ENCODE measurements at places on chromosomes 2 and 18.

GRCh38 chr2:120934574-120935338 lies 199.1 kb downstream of the GLI2 start:
- DNase-seq = peak; percentile 63

- peak; percentile 59 for DNase-seq
Observed at GRCh38 chr2:163604941-163605555, 130.8 kb downstream of the FIGN start.

- DNase-seq = no peak
Observed at GRCh38 chr18:55585920-55586561, 2.0 kb downstream of the TCF4 start.

DNA sequence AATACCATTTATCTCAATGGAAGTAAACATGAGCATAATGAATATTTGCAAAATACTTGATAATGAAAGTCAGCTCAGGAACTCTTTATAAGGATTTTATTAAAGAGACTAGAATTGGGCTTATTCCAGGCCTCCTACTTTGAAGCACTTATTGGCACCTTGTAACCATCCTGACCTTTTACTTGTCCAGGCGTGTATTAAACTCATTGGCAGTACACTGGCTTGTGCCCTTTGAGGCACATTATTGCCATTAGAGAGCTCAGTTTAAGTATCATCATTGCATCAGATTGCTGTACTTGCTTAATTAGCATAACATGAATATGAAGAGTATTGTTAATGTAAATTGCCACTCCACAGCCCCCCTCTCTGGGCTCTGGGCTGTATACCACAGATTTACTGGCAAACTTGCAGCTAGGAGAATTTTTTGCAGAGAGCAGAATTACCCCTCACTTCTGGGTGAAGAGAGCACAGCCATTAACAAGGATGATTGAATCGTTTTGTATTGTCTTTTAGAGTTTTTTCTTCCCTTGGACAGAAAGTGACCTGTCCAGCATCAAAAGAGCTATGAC lies 72.5 kb downstream of the XIRP2 start:
- DNase-seq = no peak

GRCh38 chr18:61851940-61852451 lies 40.8 kb downstream of the RNF152 start:
- DNase-seq = peak; percentile 26

- DNase-seq = no peak
Observed at GRCh38 chr2:176067589-176068418, 16.0 kb downstream of the EVX2 start.

- no peak for DNase-seq
Observed at GRCh38 chr2:162824304-162824703, 14.3 kb downstream of the KCNH7 start.

- DNase-seq = no peak
Observed at GRCh38 chr2:107728586-107728985, 98.1 kb upstream of the RGPD4 start.

DNA sequence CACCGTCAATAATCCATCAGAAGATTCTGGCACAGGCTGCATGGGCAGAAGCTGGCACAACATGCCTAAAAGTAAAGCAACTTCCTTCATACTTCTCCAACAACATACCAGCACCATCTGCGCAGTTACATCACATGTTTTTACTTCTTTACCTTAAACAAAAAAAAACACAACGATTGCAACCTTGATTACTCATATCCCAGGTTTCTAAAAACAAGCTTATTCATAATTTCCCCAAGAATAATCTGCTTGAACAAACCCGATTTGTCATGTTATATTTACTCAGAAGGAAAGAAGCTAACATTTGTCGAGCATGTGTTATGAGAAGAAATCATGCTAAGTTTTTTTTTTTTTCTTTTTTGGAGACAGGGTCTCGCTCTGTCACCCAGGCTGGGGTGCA lies 54.7 kb downstream of the THADA start:
- DNase-seq = no peak

DNA sequence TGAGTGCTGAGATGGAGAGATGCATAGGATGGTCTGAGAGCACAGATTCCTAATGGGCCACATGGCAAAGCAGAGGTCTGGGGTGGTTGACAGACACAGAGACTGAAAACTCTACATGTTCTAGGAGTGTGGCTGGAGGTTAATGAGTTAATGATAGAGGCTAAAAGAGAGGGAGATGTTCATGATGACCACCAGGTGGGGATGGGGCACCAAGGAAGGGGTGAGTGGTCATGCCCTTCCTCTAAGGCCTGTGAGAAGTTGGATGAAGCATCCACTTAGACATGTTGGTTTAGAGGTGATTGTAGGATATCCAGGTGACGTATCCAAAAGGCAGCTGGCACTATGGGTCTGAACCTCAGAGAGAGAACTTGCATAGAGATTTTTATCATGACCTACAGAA lies 102.1 kb downstream of the LRP2 start:
- DNase-seq = no peak

GRCh38 chr18:8688816-8689215 lies 16.5 kb upstream of the MTCL1 start:
- DNase-seq = no peak

GRCh38 chr2:182077448-182078142 lies 91.9 kb downstream of the PPP1R1C start:
- peak; percentile 82 for DNase-seq

- no peak for DNase-seq
Observed at GRCh38 chr18:79488311-79489050, 92.8 kb downstream of the NFATC1 start.

DNA sequence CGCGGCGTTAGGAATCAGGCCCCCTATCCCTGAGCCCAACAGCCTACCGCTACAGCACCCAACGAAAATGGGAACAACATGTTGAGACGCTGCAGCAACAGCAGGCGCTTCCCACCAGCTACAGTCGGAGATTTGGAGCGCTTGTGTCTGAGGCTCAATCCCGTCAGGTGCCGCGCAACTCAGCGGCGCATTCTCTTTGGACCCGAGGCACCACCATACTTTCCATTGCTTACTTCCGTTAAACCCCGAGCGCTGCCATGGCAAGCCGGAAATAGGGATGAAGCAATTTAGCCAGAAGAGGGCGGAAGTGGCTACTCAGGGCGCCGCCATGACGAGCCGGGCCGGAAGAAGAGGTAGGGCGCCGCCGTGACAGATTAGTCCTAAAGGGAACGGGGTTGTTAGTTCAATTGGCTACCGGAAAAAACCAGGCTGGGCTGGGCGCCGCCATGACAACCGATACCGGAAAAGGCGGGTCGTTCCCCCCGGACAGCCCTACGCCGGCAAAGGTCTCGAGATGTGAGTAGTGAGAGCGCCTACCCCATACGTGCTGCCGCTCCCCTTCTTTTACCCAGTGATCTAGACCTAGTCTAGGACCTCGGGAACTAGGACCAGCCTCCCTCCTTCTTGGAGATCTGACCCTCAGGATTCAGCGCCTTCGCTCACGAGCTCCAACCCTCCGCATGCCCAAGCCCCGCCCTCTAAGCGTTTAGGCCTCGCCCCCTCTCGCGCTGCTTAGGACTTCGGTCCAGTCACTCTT lies at the start of gene CHCHD5:
TSS of gene CHCHD5 (plus strand) at position 476 of the 757 bp plus-strand sequence. CDS start at position 515, 39 bp downstream.
- DNase-seq = peak; percentile 76

DNA sequence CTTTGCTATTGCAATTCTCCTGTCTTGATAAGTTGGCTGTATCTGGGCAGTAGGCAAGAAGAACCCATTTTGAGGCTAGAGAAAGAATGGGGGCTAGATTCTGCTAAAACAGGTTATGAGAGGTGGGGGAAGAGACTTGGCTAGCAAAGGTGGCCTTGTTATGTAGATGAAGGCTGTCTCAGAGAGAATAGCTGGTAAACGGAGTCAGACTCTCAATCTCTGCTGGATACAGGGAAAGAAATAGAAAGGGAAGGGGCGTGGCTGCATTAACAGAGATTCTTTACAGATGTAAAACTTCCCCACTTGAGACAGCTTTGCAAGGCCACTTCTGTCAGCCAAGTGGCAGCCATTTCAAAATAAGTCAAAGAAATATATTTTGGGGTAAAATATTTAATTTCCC lies 38.1 kb upstream of the ARHGAP25 start:
- DNase-seq = no peak

DNA sequence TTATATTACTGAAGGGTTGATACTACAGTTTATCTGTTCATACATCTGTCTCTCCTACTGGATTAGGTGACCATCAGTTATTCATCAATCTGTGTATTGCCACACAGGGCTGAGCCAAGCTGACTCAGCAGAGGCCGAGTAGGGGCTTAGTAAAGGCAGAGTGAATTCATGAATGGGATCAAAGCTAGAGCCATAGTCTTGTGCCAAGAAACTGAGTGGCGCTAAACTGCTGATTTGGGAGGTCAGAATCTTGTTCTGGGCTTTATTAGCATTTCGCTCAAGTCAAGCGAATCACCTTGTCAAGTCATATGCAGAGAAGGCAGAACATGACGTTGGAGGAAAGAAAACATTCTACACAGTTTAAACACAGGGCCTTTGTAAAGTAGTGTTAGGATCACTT lies 34.1 kb downstream of the SOCS6 start:
- no peak for DNase-seq

GRCh38 chr18:78521136-78521535 lies 458.5 kb upstream of the SALL3 start:
- DNase-seq = no peak

- DNase-seq = peak; percentile 97
Observed at GRCh38 chr2:63792530-63792929, 49.2 kb upstream of the UGP2 start.

DNA sequence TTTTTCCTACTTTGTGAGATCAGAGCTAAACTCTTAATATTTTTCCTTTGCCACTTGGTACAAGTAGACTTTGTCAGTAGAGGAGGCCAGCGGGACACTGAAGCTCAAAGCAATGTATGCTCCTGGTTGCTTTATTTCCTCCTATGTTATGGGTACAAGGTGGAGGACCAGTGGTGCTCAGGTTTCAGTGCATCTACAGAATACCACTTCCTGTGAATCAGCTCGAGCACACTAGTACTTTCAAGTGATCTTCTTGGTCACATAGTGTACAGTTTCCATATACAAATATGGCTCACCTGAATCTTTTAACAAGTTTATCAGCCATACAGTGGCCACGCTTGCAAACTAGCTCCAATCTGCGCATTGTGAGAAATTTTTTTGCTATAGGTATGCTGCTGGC lies 1674.8 kb upstream of the TMEFF2 start:
- DNase-seq = no peak

DNA sequence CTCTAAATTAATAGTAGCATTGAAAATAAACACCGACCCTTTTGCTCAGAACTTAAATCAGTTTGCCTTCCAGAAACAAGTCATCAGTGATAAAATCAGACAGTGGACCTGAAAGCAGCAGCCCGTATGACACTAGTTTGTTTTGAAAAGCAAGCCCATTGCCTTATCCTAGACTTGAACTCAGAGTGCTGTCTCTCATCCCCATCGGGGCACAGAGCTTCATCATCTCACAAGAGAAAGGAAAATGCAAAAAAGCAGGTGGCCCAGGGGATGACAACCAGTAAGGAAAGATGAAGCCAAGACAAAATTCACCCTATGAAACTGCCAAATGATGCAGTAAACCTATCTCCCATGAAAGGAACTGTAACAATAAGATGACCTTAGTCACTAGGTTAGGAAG lies 71.2 kb downstream of the CERKL start:
- DNase-seq = no peak

- no peak for DNase-seq
Observed at GRCh38 chr2:45329045-45329677, 281.9 kb downstream of the SRBD1 start.

DNA sequence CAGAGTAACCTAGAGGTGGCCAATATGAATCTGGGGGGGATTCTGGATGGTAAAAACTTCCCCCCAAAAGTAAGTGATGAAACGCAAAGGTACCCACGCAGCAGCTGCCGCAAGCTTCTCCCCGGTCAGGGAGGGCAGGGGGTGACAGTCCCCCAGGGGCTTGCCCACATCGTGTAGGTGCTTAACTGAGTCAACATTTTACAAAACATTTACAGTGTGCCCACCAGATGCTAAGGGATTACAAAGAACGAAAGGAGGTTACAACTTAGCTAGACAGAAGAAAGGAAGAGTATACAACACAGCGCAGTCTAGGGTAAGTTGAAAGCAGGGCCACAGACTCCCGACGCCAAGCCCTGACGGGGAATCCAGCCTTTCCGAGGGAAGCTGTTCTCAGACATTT lies 45.6 kb downstream of the LPIN2 start:
- DNase-seq = no peak

DNA sequence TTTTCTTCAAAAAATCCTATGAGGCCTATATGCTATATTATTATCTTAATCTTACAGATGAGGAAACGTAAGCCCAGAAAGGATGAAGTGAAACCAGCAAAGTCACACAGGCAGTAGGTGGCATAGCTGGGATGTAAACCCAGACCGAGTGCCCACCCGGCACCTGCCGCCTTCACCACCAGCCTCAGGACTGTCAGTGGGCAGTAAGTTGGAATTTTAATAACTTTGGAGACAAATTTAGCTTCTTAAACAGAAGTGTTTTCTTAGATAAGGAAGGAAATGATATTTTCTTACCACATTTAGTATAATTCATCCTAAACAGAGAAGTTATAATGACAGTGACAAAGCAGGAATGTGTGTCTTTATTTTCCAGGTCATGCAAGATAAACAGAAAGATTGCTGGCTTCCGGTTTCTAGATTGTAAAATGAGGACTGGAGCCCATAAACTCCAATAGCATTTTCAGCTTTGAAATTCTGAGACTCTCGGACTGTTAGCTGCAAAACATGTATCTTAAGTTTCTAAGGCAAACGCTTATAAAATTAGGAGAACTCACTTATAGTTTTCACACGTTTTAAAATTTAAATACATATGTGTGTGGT lies 59.3 kb downstream of the CD8B2 start:
- no peak for DNase-seq

DNA sequence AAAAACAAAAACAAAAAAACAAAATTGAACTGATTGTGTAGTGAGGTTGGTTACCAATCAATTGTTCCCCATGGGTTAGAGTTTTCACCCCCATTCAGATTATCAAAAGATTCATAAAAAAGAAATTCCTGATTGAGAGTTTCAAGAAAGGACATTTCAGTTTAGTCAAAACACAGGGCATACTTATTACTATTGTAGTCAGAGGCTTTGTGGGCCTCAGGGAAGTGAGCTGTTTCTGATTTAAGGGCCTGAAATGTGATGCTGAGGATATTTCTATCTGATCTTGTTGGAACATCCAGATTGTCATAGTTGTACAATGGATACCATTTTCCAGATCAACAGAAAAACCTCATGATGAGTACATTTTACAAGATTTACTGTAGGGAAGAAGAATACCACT lies 368.1 kb upstream of the NETO1 start:
- no peak for DNase-seq

DNA sequence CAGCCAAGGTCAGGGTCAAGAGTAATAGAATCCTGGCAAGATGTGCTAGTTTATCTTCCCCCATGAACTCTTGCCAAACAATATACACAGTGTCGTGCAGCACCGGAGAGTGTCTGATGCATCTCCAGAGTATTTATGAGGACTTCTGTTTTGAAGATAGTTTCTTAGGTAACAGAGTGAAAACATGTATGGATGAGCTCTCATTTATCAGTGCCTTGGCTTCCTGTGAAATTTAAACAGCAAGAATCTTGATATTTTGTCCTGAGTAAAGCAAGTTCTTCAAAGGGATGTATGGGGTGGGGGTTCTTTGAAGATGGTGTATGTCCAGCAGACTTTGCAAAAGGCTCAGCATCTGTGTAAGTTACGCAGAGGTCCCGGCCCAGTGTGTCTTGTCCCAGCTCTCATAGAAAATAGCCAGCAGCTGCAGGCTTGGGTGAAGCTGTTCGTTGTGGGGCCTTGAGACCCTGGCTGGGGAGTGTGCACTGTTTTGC lies 361.0 kb upstream of the NT5C1B start:
- DNase-seq = no peak

GRCh38 chr18:68507781-68508180 lies 207.1 kb downstream of the TMX3 start:
- DNase-seq = no peak

Measured in non-pigmented ciliary epithelial cell (primary cell).